ENCODE measurements at places on chromosomes 3 and 15. TPM values are rescaled to one million over a fixed set of nuclear protein-coding genes. Genes with fewer than 3 reads are reported as not detected.

GRCh38 chr3:45499529-45499928 lies 95.0 kb upstream of the LIMD1 start:
- no peak for DNase-seq

The SH2D7 gene
- total RNA-seq: not detected

The FAM43A gene
- total RNA-seq: 2.5 TPM

DNA sequence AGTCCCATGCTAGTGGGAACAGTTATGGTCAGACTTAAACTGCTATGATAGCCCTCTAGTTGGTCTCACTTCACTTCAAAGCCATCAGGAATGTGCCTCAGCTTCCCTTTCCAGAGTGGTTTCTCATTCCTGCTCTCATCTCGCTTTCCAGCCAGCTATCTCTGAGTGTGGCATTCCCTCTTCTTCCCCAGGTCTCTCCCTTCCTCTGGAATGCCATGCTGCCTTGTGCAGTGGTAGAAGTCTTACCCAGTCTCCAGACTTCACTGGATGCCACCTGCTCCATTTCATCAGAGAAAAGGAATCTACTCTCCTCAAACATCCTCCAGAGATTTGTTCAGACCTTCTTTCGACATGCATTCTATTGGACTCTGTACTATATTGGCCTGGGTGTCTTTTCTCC lies 83.0 kb downstream of the AGBL1 start:
- DNase-seq: no peak

- no peak for DNase-seq
Measured at GRCh38 chr15:64617727-64618126, 157.3 kb downstream of the ZNF609 start.

The RARB gene
- not detected for total RNA-seq

DNA sequence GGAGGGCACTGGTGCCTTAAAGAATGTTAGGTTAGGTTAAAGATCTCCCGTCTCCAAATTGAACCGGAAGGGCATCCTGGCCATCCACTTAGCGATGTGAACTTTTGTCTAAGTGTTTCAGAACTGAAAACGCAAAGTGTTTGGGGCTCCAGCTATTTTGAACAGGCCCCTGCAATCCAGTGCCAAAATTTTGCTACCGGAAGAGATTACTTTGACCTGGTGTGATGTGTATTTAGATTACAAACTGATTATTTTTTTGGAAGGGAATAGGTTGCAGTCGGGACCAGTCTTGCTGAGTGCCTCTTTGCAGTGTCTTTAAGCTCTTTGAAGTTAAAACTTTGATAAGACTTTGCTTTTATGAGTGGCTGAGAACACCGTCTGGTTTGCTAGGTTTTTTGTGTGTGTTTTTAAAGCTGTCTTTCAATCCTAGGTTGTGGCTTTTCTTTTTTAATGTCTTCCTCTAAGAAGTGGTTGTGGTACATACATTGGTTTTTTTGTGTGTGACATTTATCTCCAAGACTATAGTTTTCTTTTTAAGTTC lies 179.6 kb downstream of the OR4M2 start:
- no peak for DNase-seq

All from naive thymus-derived CD4-positive, alpha-beta T cell (primary cell).